ENCODE measurements at places on chromosomes 5 and 9.

DNA sequence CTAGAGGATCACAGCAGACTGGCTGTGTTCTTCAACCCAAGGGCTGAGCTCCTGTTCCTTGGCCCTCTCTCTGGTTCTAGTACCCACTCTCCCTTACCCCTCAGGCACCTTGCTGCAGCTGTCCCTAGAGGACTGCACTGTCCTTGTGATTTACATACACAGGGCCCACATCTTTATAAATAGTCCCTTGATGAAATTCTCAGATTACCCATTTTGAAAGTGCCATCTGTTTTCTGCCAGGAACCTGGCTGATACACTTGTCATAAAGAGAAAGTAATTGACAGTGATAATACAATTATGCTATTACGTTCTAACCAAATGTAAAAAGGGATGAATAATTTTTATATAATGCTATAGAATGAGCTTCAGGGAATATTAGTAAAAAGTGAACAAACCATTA, 16.5 kb upstream of the SPARC start:
- DNase-seq: no peak

DNA sequence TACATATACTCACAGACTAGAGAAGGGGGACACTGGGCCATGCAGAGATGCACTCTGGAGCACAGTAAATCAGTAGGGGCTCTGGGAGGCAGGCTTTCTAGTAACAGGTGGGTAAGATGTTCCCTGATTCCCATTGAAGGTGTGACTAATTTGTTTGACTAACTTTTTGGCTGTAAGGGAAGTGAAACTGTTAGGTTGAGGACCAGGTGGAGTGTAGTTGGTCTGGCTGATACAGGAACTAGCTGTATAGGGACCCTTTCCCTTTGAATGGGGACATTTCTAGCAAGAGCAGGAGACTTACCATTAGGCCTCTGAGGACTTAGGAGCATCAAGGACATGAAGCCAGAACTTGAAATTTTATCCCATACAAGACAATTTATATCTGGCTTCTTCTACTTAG, 989.6 kb upstream of the COX7C start:
- no peak for DNase-seq

DNA sequence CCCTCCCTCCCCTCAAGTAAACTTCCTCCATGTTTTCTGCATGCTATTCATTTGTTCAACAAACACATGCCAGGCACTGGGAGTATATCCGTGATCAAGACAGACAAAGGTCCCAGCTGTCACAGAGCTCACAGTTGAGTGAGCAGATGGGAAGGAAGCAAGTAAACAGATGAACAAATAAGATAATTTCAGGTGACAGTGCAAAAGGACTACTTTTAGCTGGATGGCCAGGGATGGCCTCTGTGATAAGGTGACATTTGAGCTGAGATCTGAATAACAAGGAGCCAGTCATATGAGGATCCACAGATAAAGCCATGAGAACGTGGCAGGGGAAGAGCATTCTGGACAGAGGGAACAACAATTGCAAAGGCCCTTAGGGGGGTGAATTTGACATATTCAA, 121.7 kb upstream of the RAD23B start:
- no peak for DNase-seq

DNA sequence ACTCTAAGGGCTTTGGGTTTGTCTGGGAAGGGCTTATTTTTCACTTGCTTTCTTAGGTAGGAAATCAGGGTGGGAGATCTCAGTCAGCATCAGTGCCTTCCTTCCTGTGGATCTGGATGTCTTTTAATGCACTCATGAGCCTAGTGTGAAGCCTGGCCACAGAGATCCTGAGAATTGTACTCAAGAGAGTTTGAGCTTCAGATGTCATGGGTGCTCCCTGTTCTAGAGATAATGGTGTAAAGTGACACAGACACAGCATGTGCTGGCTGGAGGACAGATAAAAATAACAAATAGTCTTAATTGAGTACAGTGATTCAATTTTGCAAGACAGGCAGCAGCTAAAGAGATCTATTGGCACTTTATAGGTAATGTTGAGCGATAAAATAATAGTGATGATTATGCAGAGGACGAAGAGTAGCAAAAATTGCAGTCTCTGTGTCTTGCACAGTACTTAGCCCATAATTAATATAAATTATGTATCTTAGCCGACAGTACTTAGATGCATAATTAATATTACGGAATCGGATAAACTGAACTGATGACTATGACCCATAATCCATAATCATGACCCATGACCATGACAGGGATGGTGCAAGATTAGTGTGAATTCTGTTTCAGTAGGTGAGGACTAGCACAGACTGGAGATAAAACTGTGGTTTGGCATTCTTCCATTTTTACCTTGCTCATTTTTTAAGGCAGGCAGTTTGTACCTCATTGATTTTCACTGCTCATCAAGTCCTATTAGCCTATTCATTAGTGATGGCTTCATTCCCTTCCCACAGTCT, 408.7 kb upstream of the PIK3R1 start:
- no peak for DNase-seq

GRCh38 chr5:154829589-154830218, 20.7 kb downstream of the FAXDC2 start:
- DNase-seq: peak; percentile 15

GRCh38 chr5:170886210-170886894, 24.5 kb downstream of the RANBP17 start:
- no peak for DNase-seq

DNA sequence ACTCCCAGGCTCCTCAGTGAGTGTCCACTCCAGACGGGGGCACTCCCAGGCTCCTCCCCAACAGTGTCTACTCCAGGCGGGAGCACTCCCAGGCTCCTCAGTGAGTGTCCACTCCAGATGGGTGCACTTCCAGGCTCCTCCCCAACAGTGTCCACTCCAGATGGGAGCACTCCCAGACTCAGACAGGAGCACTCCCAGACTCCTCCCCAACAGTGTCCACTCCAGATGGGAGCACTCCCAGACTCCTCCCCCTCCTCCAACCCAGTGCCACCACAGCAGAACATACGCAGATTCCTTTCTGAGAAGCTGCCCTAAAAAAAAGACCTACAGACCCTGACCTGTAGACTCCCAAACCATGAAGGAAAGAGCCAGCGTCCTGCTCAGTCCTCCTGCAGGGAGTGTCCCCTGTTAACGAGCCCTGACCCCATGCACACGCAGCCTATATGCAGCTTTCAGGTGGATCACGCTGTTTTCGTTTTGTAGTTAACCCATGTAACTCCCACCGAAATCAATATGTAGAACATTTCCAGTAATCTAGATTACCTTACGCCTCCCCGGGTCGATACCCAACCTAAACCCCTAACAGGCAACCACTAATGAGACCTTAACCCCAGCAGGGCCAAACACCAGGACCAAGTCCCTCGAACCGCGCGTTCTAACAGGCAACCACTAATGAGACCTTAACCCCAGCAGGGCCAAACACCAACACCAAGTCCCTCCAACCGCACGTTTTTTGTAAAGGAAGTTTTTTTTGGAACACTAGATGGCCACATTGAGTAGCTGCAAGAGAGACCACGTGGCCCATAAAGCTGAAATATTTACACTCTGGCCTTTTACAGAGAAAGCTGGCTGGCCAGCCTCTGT, 15.7 kb downstream of the PNPLA7 start:
- DNase-seq: peak; percentile 27

GRCh38 chr5:79416499-79416898, 97.4 kb downstream of the HOMER1 start:
- no peak for DNase-seq

GRCh38 chr9:83130541-83130940, 67.6 kb upstream of the RASEF start:
- no peak for DNase-seq

DNA sequence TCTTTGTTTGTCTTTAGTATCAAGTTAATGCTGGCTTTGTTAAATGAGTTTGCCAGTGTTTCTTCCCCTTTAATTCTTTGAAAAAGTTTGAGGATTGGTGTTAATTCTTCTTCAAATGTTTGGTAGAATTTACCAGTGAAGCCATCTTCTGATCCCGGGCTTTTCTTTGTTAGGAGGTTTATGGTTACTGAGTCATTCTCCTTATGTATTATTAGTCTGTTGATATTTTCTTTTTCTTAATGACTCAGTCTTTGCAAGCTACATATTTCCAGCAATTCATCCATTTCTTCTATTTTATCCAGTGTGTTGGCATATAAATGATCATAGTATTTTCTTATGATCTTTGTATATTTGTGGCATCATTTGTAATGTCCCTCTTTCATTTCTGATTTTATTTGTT, 74.5 kb upstream of the SPINK5 start:
- DNase-seq: no peak

- no peak for DNase-seq
Observed at GRCh38 chr5:81896764-81897163, 75.1 kb upstream of the ATG10 start.

GRCh38 chr5:8825139-8825757, 720.6 kb downstream of the SEMA5A start:
- no peak for DNase-seq

DNA sequence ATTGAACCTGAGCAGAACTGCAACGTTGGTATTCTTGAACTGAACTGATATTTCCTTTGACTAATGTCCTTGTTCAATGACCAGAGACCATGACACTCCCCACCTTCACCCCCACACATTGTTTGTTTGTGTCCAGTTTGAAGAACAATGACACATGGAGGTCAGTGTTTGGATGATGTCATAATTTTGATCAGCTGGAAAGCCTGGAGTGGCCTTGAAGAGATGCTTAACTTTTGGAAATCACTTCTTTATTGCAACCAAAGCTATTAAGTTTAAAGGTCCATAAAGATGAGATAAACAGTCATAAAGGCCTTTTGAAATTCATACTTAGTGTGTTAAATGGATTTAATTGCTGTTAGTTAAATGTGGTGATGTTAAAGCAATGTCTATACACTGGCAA, 92.7 kb downstream of the TMC1 start:
- DNase-seq: no peak

GRCh38 chr9:108673386-108673785, 182.4 kb downstream of the ACTL7B start:
- DNase-seq: no peak

DNA sequence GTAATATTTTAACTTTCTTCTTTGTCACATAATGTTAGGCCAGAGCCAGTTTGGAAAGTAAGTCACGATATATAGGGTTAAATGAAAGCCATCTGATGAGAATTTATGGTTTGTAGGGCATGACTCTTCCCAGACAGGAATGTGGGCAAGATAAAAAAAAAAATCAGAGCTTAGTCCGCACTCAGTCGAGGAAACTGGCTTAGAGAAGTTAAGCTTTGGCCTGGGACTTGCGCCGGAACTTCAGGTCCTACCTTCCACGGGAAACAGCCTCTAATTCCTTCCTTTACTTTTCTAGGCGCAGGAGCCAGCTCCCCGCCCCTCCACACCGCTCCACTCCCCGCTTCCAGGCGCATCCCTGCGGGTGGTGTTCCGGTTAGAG, 475 bp downstream of the DDX31 start:
- DNase-seq: no peak

GRCh38 chr5:57311921-57312735, 138.3 kb downstream of the GPBP1 start:
- no peak for DNase-seq

- DNase-seq: no peak
Observed at GRCh38 chr9:28073270-28073669, 500.0 kb upstream of the C9orf72 start.

DNA sequence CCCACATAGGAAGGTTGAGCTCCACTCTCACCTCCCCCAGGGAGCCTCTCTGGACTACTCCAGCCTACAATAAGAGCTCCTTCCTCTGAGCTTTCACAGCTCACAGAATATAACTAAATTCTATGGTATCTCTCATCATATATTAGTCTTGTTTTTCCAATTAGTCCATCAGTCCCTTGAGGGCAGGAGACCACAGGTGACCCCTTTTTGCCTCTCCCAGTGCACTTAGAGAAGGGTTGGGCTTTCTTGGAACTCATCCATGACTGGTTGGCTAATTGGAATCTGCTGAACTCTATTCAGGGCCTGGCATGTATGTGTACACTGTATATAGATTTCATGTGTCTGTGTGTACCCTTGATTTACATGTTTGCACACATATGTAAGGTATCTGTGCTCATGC, 50.4 kb upstream of the ARAP3 start:
- DNase-seq: no peak

DNA sequence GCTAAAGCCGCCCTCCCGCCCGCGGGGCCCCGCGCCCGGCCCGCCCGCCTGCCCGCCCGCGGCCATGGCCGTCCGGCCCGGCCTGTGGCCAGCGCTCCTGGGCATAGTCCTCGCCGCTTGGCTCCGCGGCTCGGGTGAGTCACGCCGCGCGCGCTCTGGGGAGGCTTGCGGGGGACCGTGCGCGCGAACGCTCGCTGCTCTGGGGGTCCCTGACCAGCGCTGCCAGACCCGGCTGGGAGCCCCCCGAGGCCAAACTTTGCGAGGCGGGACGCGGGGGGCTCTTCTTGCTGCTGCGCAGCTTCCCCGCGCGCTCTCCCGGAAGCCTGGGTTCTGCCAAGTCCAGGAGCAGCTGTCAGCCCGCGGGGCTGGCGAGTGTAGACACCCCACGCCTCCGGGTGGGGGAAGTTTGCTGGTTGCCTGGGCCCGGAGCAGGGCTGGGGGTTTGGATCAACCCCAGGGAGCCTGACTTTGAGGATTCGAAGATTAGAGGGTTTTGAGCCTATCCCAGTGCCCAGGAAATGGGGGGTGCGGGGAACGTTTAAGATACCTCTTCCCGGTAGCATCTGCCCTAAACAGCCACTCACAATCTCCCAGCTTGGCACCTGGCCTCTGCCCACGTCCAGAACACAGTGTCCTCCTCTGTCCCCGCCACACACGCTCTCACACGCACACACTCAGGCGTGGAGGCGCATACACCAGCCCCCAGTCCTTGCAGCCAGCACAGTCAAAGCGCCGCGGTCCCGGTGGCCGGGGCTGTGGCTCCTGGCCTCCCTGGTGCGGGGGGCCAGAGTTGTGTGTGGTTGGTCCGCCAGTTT, 535 bp downstream of the UNC5A start:
- no peak for DNase-seq

DNA sequence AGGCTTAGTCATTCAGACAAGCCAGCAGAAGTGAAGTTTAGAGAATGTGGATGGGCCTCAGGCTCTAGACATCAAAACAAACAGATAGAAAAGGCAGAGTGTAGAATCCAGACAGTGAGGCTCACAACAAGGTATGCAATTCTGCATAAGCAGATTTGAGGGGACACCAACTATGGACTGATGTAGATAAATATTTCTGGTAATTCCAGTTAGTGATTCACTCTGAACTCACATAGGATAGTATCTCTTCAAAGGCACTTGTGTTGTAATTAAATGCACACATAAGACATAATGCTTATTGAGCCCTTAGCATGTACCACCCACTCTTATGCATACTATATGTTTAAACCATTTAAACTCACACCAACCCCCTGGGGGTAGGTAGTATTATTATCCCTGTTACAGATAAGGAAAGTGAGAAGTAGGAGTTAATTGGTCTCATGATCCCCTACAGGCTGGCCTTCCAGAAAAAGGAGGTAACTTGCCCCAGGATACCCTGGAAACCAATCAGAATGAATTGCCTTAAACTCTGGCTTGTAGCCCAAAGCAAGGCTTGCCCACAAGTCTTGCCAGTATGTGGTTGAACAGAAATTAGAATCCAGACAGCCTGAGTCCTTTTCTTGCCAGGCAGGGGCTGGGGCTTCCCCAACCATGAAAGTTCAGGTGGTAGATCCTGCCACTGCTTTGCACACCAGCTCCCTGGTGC, 39.5 kb upstream of the HSPB3 start:
- DNase-seq: no peak

- peak; percentile 14 for DNase-seq
Observed at GRCh38 chr5:40904205-40904993, 4.9 kb upstream of the C7 start.

GRCh38 chr5:18393565-18394442, 759.5 kb downstream of the TAF11L14 start:
- DNase-seq: peak; percentile 54

Measured in stimulated activated CD4-positive, alpha-beta T cell treated with anti-CD3 and anti-CD28 coated beads, Interleukin-4, amount 100 ng/mL, for 24 hours (primary cell).